ENCODE measurements at places on chromosomes 6 and 20. TPM values are rescaled to one million over a fixed set of nuclear protein-coding genes. Genes with fewer than 3 reads are reported as not detected.

DNA sequence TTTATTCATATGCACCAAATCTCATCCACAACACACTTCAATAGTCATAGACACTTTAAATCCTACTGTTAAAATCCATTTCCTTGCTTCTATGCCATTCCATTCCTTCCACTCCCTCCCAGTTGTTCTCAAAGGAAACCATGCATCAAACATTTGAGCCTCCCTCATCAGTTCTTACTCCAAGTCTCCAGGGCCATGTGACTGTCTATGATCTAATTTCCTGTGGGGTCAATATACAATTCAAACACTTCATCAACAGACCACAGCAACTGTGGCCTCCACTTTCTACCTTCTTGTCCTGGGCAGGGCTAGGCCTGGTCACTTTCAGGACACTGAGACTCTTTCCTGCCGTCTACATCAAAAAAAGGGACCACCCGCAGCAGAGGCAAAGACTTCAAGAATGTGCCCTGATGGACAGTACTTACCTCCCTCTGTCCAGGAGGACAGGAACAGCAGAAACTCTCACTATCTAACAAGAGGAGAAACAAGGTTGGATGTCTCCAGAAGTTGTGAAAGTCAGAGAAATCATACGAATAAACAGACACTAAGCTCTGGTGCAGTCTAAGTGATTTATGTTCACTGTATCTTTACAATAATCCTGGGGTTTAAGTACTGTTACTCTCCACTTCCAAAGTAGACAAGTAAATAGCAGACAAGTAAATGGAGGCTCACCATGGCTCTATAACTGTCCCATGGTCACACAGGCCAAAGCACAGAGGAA is 160.2 kb downstream of the QRSL1 start:
- no peaks in the 10 kb centered on the region for H3K36me3 ChIP-seq
- DNase-seq, result no peak
- no peaks in the 10 kb centered on the region for H3K4me1 ChIP-seq
- no peaks in the 10 kb centered on the region for H3K27me3 ChIP-seq
- H3K27ac ChIP-seq, result no peak overlapping the region

GRCh38 chr20:14830466-14830865 is 493.1 kb upstream of the FLRT3 start:
- no peak overlapping the region for H3K4me3 ChIP-seq
- H3K36me3 ChIP-seq, result no peaks in the 10 kb centered on the region
- no peak overlapping the region for H3K27ac ChIP-seq
- no peaks in the 10 kb centered on the region for H3K4me1 ChIP-seq
- H3K27me3 ChIP-seq, result no peaks in the 10 kb centered on the region
- no peak for DNase-seq

- no peak for DNase-seq
- H3K36me3 ChIP-seq, result no peaks in the 10 kb centered on the region
- no peaks in the 10 kb centered on the region for H3K4me1 ChIP-seq
These were observed 137.2 kb downstream of the FARS2 start for GRCh38 chr6:5398530-5398929.

DNA sequence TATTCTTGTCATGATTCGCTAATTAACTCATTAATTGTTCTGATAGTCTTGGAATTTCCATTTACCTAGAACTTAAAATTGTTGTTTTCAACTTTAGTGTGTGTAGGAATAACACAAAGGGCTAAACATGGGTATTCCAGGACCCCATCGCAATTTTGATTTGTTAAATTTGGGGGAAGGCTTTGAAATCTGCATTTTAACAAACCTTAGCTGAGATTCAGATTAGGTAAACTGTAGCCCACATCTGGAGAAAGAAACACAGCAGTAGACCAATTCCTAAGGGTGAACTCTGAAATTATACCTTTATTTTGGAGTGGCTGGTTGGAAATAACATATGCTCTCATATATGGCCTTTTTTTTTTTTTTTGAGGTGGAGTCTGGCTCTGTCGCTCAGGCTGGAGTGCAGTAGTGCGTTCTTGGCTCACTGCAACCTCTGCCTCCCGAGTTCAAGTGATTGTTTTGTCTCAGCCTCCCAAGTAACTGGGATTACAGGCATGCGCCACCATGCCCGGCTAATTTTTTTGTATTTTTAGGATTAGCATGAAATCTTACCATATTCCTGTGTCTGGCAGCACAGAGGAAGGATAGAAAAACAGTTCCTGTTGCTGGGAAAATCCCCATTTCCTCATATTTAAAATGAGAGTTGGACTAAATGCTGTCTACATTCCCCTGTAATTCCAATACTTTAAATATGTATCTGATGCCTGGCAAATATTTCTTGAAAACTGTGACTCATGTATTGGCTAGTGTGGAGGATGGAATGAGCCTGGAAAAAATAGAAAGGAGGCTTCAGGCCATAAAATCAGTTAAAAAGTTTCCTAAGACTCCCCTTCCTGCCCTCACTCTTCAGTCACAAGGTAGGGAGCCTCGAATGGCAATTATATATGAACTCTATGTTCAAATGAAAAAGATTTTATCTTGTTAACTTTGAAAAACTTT is 96.7 kb upstream of the FAM184A start:
- DNase-seq, result no peak
- no peak overlapping the region for H3K4me3 ChIP-seq
- H3K27ac ChIP-seq, result no peak overlapping the region

- DNase-seq, result no peak
- H3K36me3 ChIP-seq, result no peaks in the 10 kb centered on the region
- no peak overlapping the region for H3K4me3 ChIP-seq
- H3K27me3 ChIP-seq, result no peaks in the 10 kb centered on the region
These were observed 27.4 kb upstream of the BMP5 start for GRCh38 chr6:55902796-55903195.

GRCh38 chr6:118843685-118844390 is 50.1 kb upstream of the ASF1A start:
- H3K27me3 ChIP-seq, result no peaks in the 10 kb centered on the region
- no peaks in the 10 kb centered on the region for H3K4me1 ChIP-seq
- DNase-seq, result no peak
- H3K27ac ChIP-seq, result no peak overlapping the region
- H3K4me3 ChIP-seq, result no peak overlapping the region

- H3K4me3 ChIP-seq, result no peak overlapping the region
- DNase-seq, result no peak
- no peaks in the 10 kb centered on the region for H3K36me3 ChIP-seq
- peak overlapping the region; percentile 23 for H3K27ac ChIP-seq
These were observed 593.4 kb upstream of the JAG1 start for GRCh38 chr20:11267131-11267761.

DNA sequence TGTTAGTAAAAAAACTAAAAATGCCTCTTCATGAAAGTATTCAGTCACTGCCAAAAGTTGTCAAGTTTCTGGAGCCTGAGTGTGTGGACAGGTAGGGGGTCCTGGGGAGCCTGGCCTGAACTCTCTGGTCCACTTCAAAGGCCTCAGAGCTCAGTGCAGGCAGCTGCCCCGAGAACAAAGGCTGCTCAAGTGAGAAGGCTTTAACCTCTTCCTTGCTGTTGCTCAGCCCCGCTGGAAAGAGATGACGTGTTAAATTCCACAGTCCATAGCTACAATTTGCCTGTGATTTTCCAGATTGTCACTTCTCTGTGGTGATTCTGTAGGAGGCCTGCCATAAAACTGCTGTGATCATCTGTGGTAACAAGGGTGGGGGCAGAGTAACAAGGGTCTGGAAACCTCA is 96.9 kb downstream of the FAM120B start:
- DNase-seq, result no peak
- H3K27ac ChIP-seq, result no peak overlapping the region
- no peaks in the 10 kb centered on the region for H3K36me3 ChIP-seq
- H3K4me3 ChIP-seq, result no peak overlapping the region

Gene SCUBE3
- total RNA-seq, result 2.2 TPM

DNA sequence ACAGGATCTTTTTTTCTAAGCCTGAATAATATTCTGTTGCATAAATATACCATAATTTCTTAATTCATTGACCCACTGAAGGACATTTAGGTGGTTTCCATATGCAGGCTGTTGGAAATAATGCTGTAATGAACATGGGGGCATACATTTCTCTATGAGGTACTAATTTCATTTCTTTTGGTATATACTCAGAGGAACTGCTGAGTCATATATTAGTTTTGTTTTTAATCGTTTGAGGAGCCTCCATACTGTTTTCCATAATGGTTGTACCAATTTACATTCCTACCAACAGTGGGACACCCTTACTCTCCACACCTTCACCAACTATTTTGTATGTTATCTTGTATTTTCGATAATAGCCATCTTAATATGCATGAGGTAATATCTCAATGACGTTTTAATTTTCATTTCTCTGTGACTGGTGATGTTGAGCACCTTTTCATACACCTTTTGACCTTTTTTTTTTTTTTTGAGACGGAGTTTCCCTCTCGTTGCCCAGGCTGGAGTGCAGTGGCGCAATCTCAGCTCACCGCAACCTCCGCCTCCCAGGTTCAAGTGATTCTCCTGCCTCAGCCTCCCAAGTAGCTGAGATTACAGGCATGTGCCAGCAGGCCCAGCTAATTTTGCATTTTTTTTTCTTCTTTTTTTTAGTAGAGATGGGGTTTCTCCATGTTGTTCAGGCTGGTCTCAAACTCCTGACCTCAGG is 187.4 kb downstream of the RNGTT start:
- H3K27me3 ChIP-seq, result no peaks in the 10 kb centered on the region
- no peak overlapping the region for H3K27ac ChIP-seq
- no peak for DNase-seq
- H3K36me3 ChIP-seq, result no peaks in the 10 kb centered on the region
- no peaks in the 10 kb centered on the region for H3K4me1 ChIP-seq

GRCh38 chr6:31190488-31190887 is 20.0 kb upstream of the POU5F1 start:
- no peaks in the 10 kb centered on the region for H3K36me3 ChIP-seq
- no peak overlapping the region for H3K27ac ChIP-seq
- H3K4me3 ChIP-seq, result no peak overlapping the region

DNA sequence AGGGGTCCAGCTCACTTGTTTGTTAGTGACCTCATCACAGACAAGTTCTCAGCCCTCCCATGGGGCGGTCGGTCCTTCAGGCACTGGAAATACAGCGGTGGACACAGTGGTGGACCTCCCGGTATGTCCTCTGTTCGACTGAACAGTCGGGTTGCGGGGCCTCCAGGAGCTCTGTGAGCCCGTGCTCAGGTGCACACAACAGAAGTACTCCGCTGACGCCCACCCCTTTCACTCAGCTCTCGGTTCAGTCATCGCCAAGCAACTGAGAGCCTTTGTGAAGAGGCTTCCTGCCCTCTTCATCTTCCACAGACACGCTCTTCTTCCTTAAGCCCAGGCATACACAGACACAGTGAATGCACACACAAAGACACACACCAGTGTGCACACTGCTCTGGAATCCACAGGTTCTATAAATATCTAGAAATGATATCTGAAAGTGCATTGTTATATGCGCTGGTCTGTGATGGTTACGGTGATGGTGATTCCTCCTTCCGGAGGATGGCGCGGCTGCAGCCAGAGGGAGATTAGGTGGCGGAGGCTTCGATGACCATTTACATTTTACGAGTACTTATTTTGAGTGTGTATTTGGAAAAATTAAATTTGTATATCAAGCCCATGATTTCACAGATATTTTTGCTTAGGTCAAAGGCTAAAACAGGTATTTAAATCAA is 46.8 kb upstream of the BHLHE23 start:
- H3K4me3 ChIP-seq, result no peak overlapping the region
- no peaks in the 10 kb centered on the region for H3K4me1 ChIP-seq
- H3K27me3 ChIP-seq, result no peaks in the 10 kb centered on the region
- H3K36me3 ChIP-seq, result no peaks in the 10 kb centered on the region
- H3K27ac ChIP-seq, result no peak overlapping the region
- peak; percentile 7 for DNase-seq

Gene CRISP3
- not detected for total RNA-seq
